ENCODE measurements at places on chromosomes 6 and 20.

DNA sequence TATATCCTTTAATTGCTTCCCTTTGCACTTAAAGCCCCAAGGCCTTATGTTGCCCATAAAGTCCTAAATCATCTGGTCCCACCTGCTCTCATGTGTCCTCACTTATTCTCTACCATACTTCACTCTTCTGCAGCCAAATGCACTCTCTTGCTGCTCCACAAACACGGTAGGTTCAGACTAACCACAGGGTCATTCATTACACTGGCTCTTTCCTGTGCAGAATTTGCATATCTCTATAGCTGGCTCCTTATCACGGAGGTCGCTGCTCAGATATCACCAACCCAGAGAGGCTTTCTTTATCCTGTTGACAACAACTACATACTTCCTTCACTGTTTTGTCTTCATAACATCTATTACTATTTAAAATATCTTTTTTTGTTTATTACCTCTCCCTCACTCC is 86.8 kb downstream of the MOXD1 start:
- no peak for DNase-seq

DNA sequence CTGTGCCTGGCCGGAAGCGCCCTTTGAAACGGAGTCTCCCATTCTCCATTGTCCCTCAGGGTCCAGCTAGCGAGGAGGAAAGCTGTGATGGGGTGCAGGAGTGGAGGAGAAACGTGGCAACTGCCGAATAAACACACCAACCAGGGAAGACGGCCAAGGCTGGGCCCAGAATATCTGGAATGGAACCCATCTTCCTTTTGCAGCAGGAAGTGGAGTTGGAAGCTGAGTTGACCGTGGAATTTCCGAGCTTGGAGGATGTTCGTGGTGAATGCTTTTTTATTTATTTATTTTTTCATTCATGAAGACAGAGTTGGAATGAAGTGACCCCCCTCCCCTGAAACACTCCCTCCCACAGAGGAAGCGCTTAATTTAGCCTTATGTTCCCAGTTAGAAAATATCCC is 105.6 kb upstream of the RNF24 start:
- DNase-seq, result no peak

GRCh38 chr6:99711925-99712324 is 105.3 kb downstream of the PRDM13 start:
- DNase-seq, result no peak

GRCh38 chr6:143232849-143233248 is 172.2 kb downstream of the AIG1 start:
- no peak for DNase-seq

GRCh38 chr20:44070139-44070900 is 116.7 kb downstream of the JPH2 start:
- no peak for DNase-seq

GRCh38 chr6:116136373-116136772 is 10.4 kb upstream of the COL10A1 start:
- no peak for DNase-seq

DNA sequence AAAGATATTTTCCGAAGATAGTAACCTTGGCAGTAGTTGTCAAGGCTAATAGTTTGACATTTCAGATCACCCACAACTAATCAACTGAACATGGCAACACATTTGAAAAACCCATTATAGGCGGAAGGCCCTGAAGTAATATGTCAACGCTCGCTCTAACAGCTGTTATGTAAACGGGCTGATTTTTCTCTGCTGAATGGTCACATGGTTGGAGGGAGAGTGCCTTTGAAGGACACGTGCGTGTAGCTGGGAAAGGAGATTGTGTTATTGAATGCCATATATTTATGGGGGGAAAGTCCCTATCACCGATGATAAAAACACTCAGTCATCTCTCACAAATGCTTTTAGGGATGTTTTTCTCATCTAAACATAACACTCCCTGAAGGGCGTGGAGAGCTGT is 160.0 kb upstream of the RALGAPA2 start:
- no peak for DNase-seq

DNA sequence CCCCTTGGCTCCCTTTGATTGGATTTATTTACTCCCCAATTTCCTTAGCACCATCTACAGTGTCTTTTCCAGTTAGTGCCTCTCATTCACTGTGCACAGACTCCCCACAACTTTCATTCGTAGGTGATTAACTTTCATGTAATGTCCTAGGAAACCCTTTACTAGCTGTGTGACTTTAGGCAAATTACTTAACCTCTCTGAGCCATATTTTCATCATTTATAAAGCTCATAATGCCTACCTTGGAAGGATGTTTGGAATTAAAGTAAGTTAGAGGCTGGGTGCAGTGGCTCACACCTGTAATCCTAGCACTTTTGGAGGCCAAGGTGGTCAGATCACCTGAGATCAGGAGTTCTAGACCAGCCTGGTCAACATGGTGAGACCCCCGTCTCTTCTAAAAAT is 20.1 kb downstream of the C6orf15 start:
- no peak for DNase-seq

GRCh38 chr6:118889163-118889562 is 4.8 kb upstream of the ASF1A start:
- DNase-seq, result no peak

- no peak for DNase-seq
Measured at GRCh38 chr6:165774903-165775601, 112.0 kb upstream of the PDE10A start.

DNA sequence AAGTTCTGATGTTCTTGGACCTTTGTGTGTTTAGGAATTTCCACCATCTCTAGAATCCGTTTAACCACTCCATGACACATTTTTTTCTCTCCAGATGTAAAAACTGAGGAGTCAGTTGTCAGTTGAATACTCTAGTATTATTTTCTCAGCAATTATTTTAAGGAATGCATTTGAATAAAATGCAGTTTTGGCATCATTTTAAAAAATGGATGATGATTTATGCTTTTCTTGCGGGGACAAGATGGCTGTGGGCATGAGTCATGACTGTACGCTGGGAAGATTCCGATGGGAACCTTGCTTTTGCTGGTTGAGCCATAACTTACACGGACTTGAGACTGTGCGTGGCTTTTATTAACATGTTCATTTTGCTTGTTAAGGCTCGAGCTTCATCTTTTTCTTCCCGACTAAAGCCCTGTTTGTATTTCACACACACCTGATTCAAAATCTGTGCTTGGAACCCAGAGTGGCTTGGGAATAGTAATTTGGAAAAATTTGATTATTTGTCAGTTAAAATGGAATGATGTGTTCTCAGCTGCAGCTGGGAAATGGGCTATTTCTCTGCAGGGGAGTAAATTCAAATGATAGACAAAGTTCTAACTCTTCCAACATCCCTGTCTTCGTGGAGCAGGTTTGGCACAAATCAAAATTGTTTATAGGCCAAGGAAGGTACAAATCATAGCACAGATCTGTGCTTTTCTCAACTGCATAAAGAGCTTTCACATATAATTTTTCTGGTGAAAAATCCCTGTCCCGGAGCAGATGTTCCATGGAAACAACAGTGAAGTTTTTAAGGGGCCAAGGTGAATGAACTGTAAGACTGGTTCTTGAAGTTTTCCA is 470.5 kb upstream of the JAG1 start:
- DNase-seq, result peak; percentile 90

DNA sequence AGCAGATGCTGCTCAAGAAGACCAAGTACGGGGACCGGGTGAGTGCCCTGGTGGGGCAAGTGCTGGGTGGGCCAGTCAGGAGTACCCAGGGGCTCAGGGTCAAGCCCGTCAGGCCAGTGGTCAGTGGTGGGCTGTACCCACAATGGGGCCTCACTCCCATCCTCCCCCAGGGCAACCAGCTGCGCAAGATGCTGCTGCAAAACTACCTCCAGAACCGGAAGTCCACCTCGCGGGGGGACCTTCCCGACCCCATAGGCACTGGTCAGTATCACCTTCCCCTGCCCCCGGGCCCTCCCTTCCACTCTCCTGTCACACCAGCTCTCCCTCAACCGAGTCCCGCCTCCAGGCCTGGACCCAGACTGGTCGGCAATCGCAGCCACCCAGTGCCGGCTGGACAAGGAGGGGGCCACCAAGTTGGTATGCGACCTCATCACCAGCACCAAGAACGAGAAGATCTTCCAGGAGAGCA is 27.0 kb downstream of the UQCC2 start:
- no peak for DNase-seq

DNA sequence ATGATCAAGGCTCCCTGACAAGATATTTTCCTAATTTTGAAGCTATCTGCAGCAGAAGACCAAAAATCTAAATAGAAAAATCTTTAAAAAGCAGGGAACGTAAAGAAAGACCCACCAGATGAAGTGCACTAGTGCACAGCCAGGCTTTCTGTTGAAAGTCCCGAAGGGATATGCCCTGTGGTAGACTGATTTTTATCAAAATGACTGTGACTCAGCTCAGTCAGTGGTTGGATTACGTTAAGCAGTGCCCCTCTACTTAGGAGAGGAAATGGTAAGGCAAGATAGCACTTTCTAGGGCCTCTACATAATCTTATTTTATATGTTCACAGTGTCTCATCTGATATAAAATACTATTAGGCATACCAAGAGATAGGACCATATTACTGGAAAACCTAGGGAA is 123.4 kb upstream of the RAB32 start:
- DNase-seq, result no peak

DNA sequence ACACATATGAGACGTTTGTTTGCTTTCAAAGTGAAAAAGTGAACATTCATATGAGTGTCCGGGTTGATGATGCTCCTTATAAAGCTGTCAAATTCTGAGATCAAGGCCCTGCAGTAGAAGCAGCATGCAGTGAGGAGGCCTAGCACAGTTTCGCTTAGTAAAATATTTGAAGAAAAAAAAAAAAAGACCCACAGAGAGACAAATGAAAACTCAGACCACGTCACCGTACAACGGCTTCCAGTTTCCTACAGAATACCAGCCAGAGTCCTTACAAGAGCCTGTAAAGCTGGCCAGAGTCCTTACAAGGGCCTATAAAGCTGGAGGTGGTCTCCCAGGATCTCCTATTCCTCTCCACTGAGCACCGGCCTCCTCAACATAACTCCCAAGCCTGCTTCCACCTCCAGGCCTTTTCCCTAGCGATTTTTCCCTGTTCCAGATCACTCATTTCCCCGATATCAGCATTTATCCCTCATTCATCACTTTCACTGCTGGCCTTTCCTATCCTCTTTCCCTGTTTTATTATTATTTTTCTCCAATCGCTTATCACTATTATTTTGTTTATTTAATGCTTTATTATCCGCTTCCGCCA is 1.5 kb upstream of the HMGN4 start:
- no peak for DNase-seq

DNA sequence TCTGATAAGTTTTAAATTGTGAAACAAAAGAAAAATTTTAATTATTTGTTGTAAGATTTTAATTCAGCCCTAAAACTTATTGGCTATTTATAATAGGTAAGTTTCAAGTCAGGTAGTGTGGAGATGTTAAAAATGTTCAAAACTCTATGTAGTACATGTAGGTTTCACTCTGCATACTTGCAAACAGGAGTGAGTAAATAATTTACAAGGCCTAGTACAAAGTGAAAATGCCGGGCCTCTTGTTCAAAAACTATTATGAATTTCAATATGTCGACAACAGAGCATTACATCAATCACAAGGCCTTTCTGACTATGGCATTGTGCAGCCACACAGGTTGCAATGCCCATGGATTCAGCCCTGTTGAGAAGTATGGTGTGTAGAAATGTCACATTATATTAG is 80.9 kb upstream of the GRIK2 start:
- no peak for DNase-seq

GRCh38 chr6:16438718-16439591 is 200.6 kb downstream of the GMPR start:
- no peak for DNase-seq

Measured in GM04504 (cell line).